ENCODE measurements at places on chromosomes 11 and 22.

- peaks cover 75% of the 10 kb centered on the region for H3K4me1 ChIP-seq
- peak overlapping the region; percentile 97 for H3K27ac ChIP-seq
- H3K27me3 ChIP-seq = no peaks in the 10 kb centered on the region
These were observed 629 bp downstream of the ATP5MG start for GRCh38 chr11:118401880-118402590.

DNA sequence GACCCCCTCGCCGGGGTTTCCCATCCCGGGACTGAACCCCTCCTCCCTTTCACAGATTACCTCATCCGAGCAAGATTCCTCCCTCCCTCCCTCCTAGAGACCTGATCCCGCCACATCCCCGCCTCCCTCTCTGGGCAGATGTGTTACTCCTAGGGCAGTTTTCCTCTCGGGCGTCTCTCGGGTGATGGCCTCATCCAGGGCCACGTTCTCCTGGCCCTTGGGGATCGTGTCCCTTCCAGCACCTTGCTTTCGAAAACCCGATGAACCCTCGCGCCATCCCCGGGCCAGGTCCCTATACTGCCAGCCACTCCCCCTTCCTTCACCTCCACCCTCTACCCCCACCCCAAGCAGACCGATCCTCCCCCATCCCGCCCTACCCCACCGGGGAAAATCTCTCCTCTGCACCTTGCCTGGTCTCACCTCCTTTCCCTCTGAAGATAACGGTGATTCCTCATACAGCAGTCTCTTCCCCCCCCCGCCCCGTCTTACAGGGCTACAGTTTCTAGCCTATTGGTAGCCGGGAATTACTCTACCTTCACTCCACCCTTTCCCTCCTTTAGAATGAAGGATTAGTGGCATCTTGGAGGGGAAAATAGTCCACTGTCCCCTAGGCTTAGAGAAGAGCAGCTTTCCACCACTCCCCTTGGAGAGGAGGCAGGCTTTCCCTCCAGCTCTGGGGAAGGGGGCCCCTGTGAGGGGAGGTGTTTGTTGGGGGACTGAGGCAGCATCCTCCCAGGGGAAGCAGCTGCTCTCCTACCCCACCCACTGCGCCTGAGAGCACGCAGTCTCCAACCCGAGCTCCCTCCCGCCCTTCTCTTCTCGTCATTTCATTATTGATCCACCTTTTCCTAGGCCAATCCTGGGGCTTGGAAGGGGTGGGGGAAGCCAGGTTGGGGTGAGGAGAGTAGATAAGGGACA is 1.2 kb downstream of the KMT2A start:
- peak overlapping the region; percentile 91 for H3K27ac ChIP-seq
- peaks cover 39% of the 10 kb centered on the region for H3K36me3 ChIP-seq
- DNase-seq = peak; percentile 55
- H3K4me3 ChIP-seq = peak overlapping the region; percentile 93

GRCh38 chr11:62423012-62423411 is 4.2 kb downstream of the SCGB1A1 start:
- no peak overlapping the region for H3K27ac ChIP-seq
- no peak for DNase-seq

DNA sequence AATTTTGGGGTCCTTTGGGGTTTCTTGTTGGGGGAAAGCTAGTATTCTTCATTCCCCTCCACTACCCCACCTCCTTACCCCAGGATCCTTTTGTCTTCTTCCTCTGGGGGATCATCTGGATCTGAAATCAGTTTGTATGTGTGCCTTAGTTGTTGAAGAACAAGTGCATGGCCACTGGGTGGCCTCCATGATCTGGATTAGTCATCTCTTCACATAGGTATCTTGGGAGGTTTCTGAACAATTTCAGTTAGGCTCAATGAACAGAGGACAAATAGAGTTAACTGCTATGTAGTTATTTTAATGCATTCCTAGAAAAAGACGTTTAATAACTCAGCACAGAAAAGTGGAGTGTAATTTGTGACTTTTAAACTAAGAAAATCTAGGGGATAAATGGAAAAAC is 7.1 kb upstream of the VWA5A start:
- H3K27ac ChIP-seq = no peak overlapping the region
- no peak for DNase-seq
- no peaks in the 10 kb centered on the region for H3K36me3 ChIP-seq
- no peak overlapping the region for H3K4me3 ChIP-seq

GRCh38 chr11:118434553-118435289 is 1.6 kb upstream of the KMT2A start:
- peaks cover 28% of the 10 kb centered on the region for H3K4me1 ChIP-seq
- DNase-seq = peak; percentile 67
- peak overlapping the region; percentile 87 for H3K4me3 ChIP-seq
- H3K27ac ChIP-seq = peak overlapping the region; percentile 88

- H3K27ac ChIP-seq = no peak overlapping the region
- no peak overlapping the region for H3K4me3 ChIP-seq
- H3K27me3 ChIP-seq = peaks cover 11% of the 10 kb centered on the region
- no peak for DNase-seq
- no peaks in the 10 kb centered on the region for H3K36me3 ChIP-seq
These were observed 12.4 kb upstream of the PRRG4 start for GRCh38 chr11:32817181-32817851.

- H3K27ac ChIP-seq = no peak overlapping the region
- peaks cover 25% of the 10 kb centered on the region for H3K27me3 ChIP-seq
- no peaks in the 10 kb centered on the region for H3K4me1 ChIP-seq
- DNase-seq = peak; percentile 13
- no peak overlapping the region for H3K4me3 ChIP-seq
These were observed 18.9 kb downstream of the TSPAN32 start for GRCh38 chr11:2320568-2321310.

- H3K4me1 ChIP-seq = peaks cover 26% of the 10 kb centered on the region
- H3K36me3 ChIP-seq = peaks cover 44% of the 10 kb centered on the region
- H3K27me3 ChIP-seq = no peaks in the 10 kb centered on the region
- no peak overlapping the region for H3K27ac ChIP-seq
- no peak for DNase-seq
These were observed 24.9 kb downstream of the CHEK2 start for GRCh38 chr22:28716686-28717085.

DNA sequence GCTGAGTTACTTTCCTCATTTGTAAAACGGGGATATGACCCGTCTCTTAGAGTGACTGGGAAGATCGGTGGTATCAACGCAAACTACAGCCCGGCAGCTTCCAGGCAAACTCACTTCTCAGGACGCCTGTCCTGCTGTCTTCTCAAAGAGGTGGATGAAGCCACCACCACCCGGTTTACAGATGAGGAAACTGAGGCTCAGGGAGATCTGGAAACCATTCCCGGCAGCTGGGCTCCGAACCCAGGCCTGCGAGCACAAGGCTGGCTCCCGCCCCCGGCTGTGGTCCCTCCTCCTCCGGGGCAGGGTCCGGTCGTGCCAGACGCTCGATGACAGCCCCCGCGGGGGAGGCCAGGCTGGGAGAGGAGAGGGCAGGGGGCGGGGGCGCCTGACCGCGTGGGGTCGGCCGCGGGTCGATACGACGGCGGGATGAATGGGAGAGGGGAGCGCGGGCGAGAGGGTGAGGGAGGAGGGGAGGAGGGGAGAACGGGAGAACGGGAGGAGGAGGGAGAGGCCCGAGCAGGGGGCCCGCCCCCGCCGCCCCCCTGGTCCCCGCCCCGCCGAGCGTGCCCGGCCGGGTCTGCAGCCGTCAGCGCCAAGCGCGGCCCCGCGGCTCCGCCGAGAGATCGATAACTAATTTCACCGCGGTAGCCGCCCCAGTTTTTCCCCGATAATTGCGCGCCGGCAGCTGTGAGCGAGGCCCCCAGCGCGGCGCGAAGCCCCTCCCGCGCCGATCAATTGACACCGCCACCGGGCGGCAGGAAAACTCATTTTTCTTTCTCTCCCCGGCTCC is 14.0 kb downstream of the IGLL1 start:
- H3K4me3 ChIP-seq = peak overlapping the region; percentile 51
- peaks cover 10% of the 10 kb centered on the region for H3K4me1 ChIP-seq
- H3K27ac ChIP-seq = no peak overlapping the region
- no peaks in the 10 kb centered on the region for H3K36me3 ChIP-seq
- no peak for DNase-seq

GRCh38 chr22:38398609-38399461 is 56.2 kb downstream of the KCNJ4 start:
- H3K27me3 ChIP-seq = peaks cover 24% of the 10 kb centered on the region
- H3K27ac ChIP-seq = peak overlapping the region; percentile 73
- DNase-seq = peak; percentile 84
- H3K4me1 ChIP-seq = peaks cover 40% of the 10 kb centered on the region
- no peaks in the 10 kb centered on the region for H3K36me3 ChIP-seq
- peak overlapping the region; percentile 76 for H3K4me3 ChIP-seq

DNA sequence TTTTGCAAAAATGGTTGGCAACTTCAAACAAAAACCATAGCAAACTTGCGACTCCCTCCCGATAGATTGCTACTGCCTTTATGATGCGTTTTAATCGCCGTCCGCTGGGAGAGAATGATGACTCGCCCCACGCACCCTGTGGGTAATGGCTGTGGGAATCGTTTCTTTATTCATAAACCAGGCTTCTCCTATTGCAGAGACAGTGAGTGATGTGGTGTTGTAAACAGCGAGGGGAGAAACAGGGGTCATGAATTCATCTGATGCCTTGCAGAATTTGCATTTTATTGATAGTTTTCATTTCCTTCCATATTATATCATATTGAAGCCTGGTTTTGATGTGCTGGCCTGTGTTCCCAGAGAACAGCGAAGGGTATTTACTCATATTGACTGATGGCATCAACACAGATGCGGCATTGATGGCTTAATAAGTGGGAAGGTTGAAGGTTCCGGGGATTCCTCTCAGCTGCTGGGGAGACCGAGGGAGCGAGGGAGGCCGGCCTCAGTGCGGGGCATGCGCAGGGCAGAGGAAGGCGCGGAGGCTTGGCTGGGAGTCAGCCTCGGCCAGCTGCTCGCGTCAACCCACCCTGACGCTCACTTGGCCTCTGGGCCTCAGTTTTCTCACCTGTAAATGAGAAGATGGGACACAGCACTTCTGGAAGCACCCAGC is 41.3 kb downstream of the ARHGAP8 start:
- H3K36me3 ChIP-seq = no peaks in the 10 kb centered on the region
- H3K27ac ChIP-seq = no peak overlapping the region
- H3K4me1 ChIP-seq = no peaks in the 10 kb centered on the region
- no peak for DNase-seq

DNA sequence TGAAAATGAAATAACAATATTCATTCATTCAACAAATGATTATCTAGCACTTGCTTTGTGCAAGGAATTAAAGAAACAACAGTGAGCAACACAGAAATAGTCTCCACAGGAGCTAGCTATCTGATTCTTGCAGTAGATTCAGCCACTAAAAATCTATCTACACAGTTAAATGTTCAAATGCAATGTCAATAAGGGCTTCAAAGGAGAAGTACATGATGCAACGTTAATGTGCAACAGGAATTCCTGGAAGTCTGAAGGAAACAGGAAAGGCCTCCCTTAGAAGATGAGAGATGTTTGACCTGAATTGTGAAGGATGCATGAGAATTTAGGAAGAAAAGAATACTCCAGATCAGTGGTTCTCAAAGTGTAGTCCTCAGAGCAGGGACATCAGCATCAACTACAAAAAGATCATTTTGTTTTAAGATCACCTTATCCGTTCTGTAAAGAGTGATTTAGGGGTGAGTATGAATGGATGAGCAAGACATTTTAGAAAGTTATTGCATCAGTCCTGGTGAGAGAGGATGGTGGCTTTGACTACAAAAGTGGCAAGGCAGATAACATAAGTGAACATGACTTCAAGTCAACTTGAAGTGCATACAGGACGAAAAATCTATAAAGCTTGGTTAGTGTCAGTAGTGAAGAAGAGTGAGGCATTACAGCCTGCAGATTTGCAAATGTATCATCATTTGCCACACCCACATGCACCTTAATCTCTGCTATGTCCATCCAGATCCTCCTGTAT is 96.0 kb downstream of the ETS1 start:
- H3K4me3 ChIP-seq = peak overlapping the region; percentile 51
- DNase-seq = no peak
- H3K27me3 ChIP-seq = no peaks in the 10 kb centered on the region
- peak overlapping the region; percentile 87 for H3K27ac ChIP-seq
- H3K36me3 ChIP-seq = peaks cover 94% of the 10 kb centered on the region
- peaks cover 94% of the 10 kb centered on the region for H3K4me1 ChIP-seq

DNA sequence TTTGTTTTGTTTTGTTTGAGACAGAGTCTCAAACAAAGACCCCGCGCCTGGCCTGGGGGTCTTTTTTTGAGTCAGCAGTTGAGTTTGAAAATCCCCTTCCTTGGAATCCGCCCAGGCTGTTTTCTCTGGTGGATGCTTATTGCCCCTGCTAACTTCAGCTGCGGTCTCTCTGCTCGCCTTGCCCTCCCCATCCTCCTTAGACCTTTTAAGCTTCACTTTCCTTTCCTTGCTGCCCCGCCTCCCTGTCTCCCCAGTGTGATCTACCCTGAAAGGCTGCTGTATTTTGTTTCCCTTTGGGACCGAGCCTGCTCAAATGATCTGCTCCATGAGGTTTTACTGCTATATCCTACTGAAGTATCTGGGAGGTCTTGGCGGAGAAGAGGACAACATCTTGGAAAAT is 2.5 kb downstream of the USP18 start:
- H3K36me3 ChIP-seq = peaks cover 65% of the 10 kb centered on the region
- DNase-seq = peak; percentile 51
- H3K4me1 ChIP-seq = peaks cover 70% of the 10 kb centered on the region
- no peaks in the 10 kb centered on the region for H3K27me3 ChIP-seq
- peak overlapping the region; percentile 93 for H3K4me3 ChIP-seq
- H3K27ac ChIP-seq = peak overlapping the region; percentile 48
